ENCODE measurements at places on chromosomes 1 and 21.

- no peak for DNase-seq
Measured at GRCh38 chr1:118981436-118981835, 6.7 kb downstream of the TBX15 start.

DNA sequence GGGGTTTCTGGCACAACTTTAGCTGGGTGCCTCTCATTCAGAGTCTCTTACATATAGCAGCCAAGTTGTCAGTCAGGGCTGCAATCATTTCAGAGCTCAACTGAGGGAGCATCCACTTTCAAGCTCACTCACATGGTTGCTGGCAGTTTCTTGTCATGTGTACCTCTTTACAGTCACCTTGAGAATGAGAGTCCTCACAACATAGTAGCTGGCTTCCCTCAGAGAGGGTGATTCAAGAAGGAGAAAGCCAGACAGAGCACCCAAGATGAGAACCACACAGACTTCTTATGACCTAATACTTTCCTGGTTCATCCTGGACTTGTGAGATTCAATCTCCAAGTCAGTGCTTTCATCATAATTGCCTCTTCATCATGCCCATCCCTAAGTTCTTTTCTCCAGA lies 57.2 kb downstream of the DPT start:
- no peak for DNase-seq

GRCh38 chr1:79133774-79134364 lies 127.3 kb upstream of the ADGRL4 start:
- DNase-seq: no peak

DNA sequence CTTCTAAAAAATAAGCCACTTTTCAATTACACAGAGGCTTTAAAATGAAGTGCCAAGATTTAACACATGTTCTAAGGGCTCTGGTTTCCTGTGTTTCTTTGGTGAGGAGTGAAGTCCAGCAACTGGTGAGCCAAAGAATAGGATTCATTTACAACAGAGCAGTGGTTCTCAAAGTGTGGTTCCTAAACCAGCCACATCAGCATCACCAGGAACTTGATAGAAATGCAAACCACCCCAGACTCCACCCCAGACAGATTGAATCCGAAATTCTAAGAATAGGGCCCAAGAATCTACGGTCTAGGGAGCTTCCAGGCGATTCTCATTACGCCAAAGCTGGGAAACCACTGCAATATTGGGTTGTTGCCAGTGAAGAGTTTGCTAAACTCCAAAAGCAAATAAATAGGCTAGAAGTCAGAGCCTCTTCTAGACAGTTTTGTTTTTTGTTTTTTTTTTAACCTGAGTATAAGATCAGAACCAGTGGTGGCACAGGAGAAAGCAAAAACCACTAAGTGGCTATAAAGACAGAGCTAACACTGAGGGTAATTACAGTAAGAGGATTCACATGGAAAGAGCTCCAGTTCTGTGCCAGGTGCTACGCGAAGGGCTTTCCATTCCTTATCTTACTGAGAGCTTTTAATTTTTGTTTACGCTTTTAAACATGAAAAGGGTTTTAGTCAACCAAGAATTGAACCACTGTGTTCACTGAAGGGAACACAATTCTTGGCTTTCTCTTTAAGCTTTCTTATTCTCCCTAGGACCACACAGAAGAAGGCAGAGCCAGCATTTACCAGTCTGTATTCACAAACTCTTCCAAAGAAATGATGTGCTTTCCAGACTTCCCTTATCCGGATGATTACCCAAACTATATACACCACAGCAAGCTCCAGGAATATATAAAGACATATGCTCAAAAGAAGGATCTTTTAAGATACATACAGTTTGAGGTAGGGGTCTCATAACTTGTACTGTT lies 42.4 kb upstream of the FMO2 start:
- no peak for DNase-seq

GRCh38 chr1:205921570-205921909 lies 21.7 kb downstream of the SLC26A9 start:
- no peak for DNase-seq

- DNase-seq: no peak
Measured at GRCh38 chr1:232912845-232913580, 37.4 kb upstream of the NTPCR start.

- DNase-seq: no peak
Measured at GRCh38 chr21:38646213-38646837, 148.0 kb upstream of the ERG start.

GRCh38 chr1:32622806-32623681 lies 27.3 kb downstream of the ZBTB8OS start:
- no peak for DNase-seq

GRCh38 chr1:35185200-35185599 lies 7.7 kb downstream of the SFPQ start:
- DNase-seq: no peak

GRCh38 chr1:25100151-25100833 lies 132.0 kb downstream of the SYF2 start:
- DNase-seq: no peak

GRCh38 chr1:86541859-86542258 lies 5.0 kb upstream of the CLCA4 start:
- DNase-seq: no peak

DNA sequence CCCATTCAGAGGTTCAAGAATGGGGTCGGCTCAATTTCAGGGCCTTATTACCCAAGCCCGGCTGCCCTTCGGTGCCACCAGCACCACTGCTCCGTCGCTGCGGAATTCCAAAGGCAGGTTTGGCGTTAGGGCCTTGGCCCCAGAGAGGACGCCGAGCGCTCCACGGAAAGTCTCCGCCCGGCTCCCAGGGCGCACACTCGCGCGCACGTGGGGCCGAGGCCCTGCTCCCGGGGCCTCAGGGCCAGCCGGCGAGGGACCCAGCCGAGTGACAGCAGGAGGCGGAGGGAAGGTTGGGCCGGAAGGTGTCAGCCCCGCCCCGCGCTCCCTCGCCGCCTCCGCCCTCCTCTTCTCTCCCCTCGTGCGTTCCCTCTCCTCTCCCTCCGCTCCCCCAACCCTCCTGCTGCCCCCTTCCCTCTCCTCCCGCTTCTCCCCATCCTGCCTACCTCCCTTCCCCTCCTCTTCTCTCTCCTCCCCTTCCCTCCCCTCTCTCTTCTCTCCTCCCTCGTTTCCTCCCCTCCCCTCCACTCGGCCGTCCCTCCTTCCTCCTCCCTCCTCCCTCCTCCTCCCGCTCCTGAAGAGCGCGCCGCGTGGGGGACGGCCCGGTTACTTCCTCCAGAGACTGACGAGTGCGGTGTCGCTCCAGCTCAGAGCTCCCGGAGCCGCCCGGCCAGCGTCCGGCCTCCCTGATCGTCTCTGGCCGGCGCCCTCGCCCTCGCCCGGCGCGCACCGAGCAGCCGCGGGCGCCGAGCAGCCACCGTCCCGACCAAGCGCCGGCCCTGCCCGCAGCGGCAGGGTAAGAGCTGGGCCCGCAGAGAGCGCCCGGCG lies at the start of gene ETS2:
TSS of gene ETS2 (plus strand) at position 602 of the 825 bp plus-strand sequence. CDS start 4,106 bp downstream, outside the sequence.
- DNase-seq: peak; percentile 66

- DNase-seq: no peak
Measured at GRCh38 chr1:91604632-91605031, 104.0 kb downstream of the CDC7 start.

DNA sequence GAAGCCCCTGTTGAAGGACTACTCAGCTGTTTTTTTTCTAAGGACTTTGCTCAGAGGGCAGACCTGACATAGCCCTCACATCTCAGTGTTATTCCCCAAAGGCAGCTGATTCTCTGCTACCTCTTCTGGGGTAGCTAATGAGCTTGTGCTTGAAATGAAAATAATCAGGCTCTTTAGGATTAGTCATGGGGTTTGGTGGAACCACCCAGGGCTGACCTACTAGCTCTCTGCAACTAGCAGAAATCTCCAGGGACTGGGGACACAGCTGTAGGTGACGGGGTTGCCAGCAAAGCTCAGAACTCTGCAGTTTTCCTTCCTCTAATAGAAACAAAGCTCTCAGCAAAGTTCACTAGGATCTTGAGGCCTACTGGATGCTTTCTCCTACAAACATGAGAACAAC lies 106.4 kb upstream of the BCL9 start:
- no peak for DNase-seq

DNA sequence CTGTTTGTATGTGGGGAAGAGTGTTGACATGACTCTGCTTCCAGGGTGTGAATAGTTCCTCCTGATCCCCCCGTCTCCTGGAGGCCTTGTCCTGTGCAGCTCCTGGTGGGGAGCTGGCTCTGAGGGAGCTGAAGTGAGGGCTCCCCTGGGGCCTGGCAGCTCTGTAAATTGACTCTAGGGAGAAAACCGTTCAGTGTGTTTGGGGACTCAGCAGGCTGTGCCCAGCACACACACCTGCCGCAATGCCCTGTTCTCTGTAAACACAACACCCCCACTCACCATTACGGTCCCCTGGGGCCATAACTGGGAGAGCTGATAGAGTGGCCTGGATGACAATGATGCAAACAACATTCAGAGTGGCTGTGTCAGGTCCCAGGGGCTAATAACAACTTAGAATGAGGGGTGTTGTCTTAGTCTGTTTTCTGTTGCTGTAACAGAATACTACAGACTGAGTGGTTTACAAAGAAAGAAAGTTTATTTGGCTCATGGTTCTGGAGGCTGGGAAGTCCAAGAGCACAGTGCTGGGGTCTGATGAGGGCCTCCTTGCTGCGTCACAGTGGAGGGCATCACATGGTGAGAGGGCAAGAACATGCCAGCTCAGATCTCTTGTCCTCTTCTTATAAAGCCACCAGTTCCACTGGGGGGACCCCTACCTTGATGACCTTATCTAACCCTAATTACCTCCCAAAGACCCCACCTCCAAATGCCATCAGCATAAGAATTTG lies 15.3 kb downstream of the ADORA1 start:
- DNase-seq: no peak

GRCh38 chr1:50271968-50272578 lies 151.2 kb downstream of the DMRTA2 start:
- no peak for DNase-seq

DNA sequence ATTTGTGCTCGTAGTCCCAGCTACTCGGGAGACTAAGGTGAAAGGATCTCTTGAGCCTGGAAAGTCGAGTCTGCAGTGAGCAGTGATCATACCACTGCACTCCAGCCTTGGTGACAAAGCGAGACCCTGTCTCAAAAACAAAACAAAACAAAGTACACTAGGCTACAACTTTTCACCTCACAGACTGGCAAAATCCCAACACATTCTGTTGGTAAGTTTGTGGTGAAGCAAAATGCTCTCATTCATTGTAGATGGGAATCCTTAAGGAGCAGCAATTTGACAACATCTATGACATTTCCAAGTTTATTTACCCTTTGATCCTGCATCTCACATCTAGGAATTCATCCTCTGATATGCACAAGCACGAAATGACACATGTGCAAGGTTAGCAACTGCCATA lies 20.2 kb upstream of the SLC1A7 start:
- DNase-seq: no peak

DNA sequence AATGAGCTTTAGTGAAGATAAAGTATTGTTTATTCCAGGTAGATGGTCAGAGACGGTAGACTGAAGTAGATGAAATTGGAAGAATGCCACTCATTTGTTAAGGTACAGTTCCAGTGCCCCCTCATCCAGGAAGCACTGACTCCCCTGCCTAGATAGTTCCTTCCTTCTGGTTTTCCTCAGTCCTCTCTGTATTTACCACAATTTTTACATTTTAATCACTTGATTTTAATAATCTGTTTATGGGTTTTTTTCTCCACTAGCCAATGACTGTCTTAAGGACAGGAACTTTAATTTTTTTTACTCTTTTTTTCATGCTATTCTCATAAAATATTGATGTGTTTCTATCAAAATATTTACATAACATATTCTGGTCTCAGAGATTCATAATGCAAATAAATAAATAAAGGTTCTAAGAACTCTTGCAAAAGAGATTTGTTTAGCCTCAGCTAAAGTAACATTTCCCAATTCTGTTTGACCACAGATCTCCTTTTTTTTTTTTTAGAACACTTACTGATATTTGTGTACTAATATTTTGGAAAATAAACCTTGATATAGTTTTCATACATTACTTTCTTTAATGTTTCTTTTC lies 651.6 kb downstream of the PLPP3 start:
- DNase-seq: no peak

Data from NCI-H1048 (cell line).